CD8-positive, alpha-beta memory T cell (primary cell): ENCODE measurements at places on chromosomes 11 and 22. TPM values are rescaled to one million over a fixed set of nuclear protein-coding genes. Genes with fewer than 3 reads are reported as not detected.
A peak's percentile ranks its signal among the peaks of the same experiment; 100 is the strongest.

DNA sequence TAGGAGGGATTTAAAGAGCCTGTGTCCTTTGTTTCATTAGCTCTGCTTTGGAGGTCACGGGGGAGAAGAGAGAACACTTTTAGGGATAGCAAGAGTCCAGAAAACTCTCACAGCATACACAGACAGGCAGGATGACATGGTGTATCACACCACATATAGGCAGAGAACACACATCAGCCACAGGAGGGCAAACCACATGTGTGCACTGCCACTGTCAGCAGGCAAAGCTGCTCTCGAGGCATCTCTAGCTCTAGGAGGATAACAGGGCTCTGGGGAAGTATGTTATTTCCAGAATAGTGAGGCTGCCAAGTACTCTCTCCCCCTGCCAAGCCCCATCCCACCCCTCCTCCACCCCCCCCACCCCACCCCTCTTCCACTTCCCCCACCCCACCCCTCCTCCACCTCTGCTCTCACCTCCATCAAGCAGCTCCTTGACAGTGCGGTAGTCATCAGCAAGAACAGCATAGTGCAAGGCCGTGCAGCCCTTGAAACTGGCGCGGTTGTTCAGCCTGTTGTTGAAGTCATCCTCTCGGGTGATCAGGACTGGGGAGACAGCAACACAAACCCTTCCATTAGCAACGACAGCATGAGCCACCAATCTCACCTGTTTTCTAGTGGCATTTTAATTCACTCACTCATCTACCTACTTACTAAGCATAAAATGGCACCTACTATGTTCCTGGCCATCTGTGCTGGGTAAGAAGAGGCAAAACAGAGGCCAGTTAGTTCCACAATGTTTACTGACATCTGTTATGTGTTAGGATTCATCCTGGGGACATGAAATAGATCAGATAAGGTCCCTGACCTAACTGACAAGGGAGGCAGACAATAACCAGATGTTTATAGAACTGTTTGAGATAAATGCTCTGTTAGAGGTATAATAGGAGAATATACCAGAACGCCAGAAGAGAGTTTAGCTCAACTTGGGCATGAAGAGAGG, 75.6 kb downstream of the CLPB start:
- no peak for DNase-seq
- H3K27ac ChIP-seq: no peak overlapping the region
- H3K4me3 ChIP-seq: no peak overlapping the region
- no peaks in the 10 kb centered on the region for H3K4me1 ChIP-seq

DNA sequence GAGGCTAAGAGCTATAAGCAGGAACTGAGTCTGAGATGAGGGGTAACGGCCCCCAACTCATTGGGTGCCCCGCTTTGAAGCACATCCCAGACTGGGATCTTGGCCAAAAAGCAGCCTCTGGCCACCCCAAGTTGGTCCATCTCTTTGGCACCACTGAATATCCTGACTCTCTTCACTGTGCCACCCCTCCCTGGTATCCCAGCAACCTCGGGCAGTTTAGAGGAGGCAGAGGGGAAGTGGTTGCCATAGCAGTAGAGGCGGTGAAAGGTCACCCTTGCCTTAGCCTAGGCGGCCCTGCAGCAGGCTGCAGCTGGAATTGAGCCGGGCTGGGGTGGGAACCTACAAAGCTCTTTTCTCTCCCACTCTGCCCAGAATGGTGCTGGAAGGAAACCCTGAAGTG, 1.1 kb downstream of the PELI3 start:
- H3K27me3 ChIP-seq: no peaks in the 10 kb centered on the region
- peak overlapping the region; percentile 41 for H3K27ac ChIP-seq
- H3K36me3 ChIP-seq: no peaks in the 10 kb centered on the region
- H3K4me1 ChIP-seq: peaks cover 11% of the 10 kb centered on the region
- peak overlapping the region; percentile 78 for H3K4me3 ChIP-seq
- peak; percentile 13 for DNase-seq

DNA sequence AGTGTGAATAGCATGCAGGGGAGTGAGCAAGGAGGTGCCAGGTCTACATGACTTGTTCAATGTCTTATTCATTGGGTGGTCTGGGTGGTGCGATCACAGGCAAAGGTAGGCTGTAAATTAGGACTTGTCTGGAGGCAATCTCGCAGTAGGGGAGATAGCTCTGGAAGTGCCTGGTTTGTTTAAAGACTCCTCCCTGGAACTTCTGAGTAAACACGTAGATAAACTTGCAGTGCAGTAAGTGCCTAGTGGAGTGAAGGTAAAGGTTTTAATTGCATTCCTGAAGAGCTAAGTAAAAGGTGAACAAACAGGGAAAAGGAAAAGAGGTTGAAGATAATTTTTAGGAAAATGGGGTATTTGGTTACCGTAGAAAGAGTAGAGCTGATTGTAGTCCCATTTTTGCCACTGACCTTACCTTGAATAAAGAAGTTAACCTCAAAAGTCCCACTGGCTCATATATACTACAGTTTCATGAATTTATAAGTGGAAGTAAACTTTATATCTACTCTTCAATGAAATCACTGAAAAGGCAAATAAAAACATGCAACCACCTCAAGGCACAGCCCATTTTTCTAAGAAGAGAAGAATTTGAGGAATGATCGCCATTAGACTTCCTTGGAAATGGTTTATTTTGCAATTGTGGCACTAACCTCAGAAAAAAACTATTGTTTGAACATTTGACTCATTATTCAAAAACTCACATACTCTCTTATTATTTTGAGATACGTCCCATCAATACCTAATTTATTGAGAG, 44.3 kb downstream of the AASDHPPT start:
- no peaks in the 10 kb centered on the region for H3K4me1 ChIP-seq
- H3K36me3 ChIP-seq: no peaks in the 10 kb centered on the region
- H3K27ac ChIP-seq: no peak overlapping the region
- no peak overlapping the region for H3K4me3 ChIP-seq
- H3K27me3 ChIP-seq: no peaks in the 10 kb centered on the region

Gene TEAD1
- total RNA-seq: 0.89 TPM

GRCh38 chr11:66910669-66911068, 47.5 kb downstream of the PC start:
- no peaks in the 10 kb centered on the region for H3K4me1 ChIP-seq
- H3K36me3 ChIP-seq: no peaks in the 10 kb centered on the region
- no peak overlapping the region for H3K4me3 ChIP-seq
- H3K27ac ChIP-seq: no peak overlapping the region
- no peaks in the 10 kb centered on the region for H3K27me3 ChIP-seq

- H3K4me1 ChIP-seq: no peaks in the 10 kb centered on the region
- H3K4me3 ChIP-seq: no peak overlapping the region
- DNase-seq: no peak
Measured at GRCh38 chr11:1006762-1007161, 29.8 kb downstream of the MUC6 start.

Gene MADD
- 65.7 TPM for total RNA-seq

Gene PHF21A
- 30.5 TPM for total RNA-seq

Gene GLYATL2
- total RNA-seq: not detected

DNA sequence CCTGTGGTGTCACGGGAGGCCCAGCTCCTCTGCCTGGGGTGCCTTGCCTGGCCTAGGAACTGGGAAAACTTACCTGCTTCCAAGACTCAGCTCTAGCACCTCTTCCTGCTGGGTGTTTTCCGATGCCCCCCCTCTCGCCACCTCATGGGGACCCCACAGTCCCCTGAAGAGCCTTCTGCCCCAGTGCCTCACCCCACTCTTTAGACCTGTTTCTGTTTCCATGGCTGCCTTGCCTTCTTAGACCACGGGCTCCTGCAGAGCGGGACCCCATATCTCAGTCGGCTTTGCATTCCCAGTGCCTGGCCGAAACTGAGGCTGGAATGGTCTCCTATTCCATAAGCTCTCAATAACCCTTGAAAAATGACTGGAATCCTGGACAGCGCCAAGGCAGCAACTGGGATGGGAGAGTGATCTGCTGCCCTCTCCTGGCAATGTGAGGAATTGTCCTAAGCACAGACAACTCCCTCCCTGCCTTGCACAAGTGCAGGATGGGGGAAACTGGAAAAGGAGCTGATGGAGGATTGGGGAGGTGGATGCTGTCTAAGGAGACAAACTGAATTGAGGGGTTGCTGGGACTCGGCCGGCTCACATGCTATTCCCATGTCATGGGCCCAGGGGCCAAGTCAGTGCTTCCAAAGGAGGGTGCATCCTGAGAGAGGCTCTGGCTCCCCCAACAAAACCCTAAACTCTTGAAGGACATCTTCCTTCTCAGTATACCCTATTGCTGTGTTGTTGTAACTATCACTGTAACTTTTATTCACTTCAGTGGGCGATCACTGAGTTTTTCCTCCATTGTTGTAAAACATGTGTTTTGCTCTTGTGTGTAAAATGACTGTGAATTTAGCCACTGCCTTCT, 26.6 kb upstream of the IL17RA start:
- DNase-seq: peak; percentile 14
- no peak overlapping the region for H3K4me3 ChIP-seq
- H3K27me3 ChIP-seq: no peaks in the 10 kb centered on the region
- no peak overlapping the region for H3K27ac ChIP-seq

DNA sequence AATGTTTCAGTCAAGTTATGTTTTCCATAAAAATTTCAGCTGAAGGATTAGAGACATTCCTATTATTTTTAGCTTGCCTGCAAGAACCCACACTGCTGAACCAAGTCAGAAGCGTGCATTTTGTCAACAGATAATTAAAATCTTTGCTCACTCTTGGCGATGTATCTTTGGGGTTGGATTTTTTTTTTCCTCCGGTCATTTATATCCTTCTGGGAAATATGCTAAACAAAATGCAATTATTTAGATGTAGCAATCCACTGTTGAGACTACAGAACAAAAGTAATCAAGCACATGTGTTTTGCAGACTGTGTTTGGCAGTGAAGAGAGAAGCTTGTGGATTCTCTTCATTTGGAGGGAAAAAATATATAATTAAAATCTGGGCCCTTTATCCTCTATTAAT, 15.3 kb upstream of the NELL1 start:
- no peak overlapping the region for H3K27ac ChIP-seq
- no peaks in the 10 kb centered on the region for H3K4me1 ChIP-seq
- H3K27me3 ChIP-seq: no peaks in the 10 kb centered on the region
- no peaks in the 10 kb centered on the region for H3K36me3 ChIP-seq
